ENCODE measurements at places on chromosomes 1 and 21.

DNA sequence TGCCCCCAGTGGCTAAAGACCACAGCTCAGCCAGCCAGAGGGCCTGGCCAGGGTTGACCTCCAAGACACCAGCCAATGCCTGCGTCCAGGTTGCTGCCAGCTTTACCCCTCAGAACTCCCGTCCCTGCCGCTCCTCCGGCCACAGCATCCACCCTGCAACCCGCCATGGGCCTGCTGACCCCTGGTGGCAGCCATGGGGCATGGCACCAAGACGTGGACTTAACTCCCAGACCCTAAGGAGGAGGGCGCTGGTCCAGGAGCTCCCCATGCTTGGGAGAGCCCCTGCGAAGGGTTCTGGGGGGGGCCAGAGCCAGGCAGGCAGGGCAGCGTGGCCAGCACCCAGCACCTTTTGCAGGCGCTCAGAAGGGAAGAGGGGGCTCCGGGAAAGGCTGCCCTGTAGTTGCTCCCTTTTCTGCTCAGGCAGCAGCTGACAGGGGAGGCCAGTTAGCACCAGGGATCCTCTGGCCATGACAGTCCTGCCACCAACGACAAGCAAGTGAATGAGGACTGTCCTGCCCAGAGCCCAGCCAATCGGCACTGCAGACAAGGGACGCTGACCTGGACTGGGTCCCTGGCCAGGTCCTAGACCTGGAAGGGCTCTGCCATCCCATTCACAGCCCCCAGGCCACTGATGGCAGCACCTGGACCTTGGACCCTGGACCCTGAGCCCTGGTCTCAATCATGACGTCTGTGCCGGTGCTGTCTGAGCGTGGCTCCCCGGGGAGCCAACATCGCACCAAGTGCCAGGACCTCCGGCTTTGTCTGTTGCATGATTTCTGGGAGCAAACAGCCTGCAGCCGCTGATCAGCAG, 246.2 kb downstream of the NPHP4 start:
- DNase-seq: peak; percentile 1

GRCh38 chr1:21937372-21938121, 437 bp upstream of the HSPG2 start:
- peak; percentile 59 for DNase-seq

DNA sequence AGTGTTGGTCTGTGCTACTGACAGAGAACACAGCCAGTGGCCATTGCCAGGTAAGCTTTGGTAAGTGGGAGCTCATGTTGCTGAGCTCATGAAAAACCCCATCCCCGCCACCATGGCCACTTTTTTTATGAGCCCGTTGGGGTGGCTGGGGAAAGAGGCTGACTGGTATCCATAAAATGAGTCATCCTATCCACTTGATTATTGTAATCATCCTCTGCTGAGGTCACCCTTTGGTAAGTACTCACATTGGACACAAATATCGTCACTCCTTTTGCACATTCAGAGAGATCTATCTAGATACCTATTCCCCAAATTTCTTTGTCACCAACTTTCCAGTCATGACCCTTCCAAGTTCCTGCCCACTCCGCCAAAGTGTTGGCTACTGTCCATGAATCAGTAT, 22.0 kb downstream of the SLAMF7 start:
- DNase-seq: no peak

DNA sequence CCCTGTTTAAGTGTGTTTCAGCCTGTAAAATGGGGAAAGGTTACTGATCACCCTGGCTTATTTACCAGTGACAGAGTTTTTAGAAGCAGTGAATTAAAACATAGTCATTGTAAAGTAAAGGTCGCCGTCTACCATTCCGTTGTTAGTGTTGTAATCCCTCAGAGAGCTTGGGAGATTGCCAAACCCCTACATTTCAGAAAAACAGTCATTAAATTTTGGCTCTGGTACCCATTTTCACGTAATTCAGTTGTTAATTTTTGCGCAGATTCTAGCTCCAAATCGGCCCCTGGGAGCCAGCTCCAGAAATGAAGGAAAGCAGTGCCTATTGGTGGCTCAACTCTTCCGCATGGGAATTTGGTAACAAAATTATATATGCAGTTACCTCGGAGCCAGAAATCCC, 127.7 kb upstream of the AJAP1 start:
- DNase-seq: no peak

DNA sequence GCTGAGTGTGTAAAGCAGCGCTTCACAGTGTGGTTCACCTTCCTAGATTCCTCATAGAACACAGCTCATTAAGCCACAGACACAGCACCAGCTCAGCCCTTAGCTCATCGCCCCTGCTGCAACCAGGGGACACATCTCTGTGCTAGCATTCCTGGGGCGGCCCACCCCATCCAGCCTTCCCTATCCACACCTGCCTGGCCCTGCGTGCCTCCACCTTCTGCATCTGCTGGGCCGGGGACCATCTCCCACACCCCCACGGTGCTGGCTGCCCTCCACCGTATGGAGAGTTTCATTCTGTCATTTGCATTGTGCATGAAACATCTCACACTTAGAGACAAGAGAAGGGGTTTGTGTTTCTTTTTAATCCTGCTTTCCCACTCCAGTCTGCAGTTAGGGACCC, 35.8 kb upstream of the PRSS38 start:
- DNase-seq: no peak

DNA sequence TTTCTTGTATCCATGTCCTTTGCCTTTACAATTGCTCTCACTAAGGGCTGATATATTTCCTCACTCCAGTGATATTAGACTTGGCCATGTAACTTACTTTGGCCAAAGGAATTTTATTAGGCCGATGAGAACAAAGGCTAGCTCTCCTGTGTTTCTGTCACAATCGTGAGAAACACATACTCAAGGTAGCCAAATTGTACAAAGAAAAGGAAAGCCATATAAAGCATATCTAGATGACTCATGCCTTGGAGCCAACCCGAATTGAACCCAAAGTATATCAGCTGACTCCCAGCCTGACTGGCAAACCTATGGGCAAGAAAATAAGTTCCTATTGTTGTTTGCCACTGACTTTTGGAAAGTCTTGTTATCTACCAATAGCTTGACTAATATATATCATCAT, 371.7 kb upstream of the LRRC7 start:
- DNase-seq: no peak

- no peak for DNase-seq
Observed at GRCh38 chr1:100076744-100077143, 56.0 kb downstream of the SASS6 start.

GRCh38 chr1:28718586-28719331, 18.0 kb upstream of the YTHDF2 start:
- DNase-seq: peak; percentile 10

GRCh38 chr1:41623736-41624135, 139.3 kb upstream of the EDN2 start:
- DNase-seq: no peak

- DNase-seq: no peak
Observed at GRCh38 chr1:101141376-101141775, 95.4 kb upstream of the S1PR1 start.

DNA sequence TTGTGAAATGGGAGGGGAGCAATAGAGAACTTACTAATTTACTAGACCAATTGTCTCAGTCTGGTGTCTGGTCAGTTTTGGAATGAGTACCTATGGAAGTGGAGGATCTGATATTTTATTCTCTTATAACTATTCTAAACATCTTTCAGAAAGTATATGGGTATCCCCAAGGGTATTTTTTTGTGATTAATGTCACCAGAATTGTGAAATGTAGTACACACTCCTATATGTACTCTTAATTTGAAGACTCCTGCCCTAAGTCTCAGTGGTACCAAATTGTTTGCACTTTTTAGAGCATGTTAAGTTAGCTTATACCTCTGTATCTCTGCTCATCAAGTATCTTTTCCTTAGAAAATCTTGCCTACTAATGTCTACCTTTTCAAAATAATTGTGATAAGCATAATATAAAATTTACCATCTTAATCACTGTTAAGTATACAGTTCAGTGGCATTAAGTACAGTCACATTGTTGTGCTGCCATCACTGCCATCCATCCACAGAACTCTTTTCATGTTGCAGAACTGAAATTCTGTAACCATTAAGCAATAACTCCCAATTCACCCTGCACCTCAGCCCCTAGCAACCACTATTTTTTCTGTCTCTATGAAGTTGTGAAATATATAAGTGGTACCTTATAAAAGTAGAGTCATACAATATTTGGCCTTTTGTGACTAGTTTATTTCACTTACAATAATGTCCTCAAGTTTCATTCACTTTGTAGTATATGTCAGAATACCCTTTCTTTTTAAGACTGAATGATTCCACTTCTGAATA, 40.5 kb downstream of the SLC30A7 start:
- no peak for DNase-seq

GRCh38 chr1:44945967-44946366, 40.4 kb downstream of the EIF2B3 start:
- DNase-seq: no peak

GRCh38 chr1:12001249-12001917, 17.9 kb upstream of the MIIP start:
- DNase-seq: no peak

- peak; percentile 86 for DNase-seq
Observed at GRCh38 chr1:201383647-201384405, 6.3 kb upstream of the TNNT2 start.

- DNase-seq: no peak
Observed at GRCh38 chr1:81974883-81975555, 174.3 kb downstream of the ADGRL2 start.

GRCh38 chr1:179253286-179253972, 24.0 kb upstream of the ABL2 start:
- DNase-seq: peak; percentile 22

DNA sequence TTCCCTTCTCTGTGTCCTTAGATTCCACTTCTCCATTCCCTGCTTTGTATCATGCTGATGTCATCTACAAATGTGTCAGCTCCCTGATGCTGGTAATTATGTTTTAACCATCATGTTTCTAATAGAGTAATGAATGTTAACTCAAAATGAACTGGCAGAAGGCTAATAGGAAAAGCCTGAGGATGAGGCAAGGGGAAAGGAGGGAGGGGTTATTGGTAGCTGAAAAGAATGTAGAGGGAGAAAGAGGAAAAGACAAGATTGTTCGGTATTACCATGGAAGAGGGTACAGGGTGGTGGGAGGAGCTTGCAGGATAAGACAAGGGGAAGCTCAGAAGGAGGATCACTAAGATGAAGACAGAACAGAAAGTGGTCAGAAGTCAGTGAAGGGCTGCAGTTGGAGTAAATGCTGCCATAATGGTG, 150.9 kb downstream of the ZC3H11B start:
- DNase-seq: no peak

- no peak for DNase-seq
Observed at GRCh38 chr1:61441723-61442262, 283.1 kb downstream of the TM2D1 start.

DNA sequence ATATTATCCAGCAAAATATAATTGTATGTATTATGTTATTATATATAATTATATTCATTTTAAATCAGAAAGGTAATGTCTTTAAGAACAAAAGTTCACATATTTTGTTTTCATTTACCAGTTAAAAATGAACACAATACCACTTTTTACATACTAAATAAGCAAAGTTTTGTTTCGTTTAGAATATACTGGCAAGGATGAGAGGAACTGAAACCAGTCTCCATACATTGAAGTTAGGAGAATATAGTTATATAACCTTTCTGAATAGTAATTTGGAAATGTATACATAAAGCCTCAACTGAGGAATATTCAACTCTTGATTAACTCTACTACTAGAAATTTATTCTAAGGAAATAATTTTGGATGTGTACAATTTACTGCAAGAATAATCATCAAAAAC, 110.5 kb downstream of the ZNF644 start:
- no peak for DNase-seq

DNA sequence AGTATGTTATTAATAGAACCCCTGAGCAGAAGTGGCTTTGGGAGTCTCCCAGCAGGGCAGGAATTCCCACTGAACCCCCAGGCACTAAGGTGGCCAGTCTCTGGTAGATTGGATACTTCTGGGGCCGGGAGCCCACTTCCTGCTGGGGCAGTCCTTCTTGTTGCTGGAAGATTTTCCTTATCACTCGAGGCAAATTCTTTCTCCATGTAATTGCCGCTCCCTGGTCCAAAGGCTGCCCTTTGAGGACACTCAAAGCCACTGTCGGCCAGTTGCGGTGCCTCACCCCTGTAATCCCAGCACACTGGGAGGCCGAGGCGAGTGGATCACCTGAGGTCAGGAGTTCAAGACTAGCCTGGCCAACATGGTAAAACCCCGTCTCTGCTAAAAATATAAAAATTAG, 22.6 kb upstream of the TNFRSF1B start:
- DNase-seq: no peak

- peak; percentile 96 for DNase-seq
Observed at GRCh38 chr1:243798726-243799125, 51.3 kb downstream of the AKT3 start.

DNA sequence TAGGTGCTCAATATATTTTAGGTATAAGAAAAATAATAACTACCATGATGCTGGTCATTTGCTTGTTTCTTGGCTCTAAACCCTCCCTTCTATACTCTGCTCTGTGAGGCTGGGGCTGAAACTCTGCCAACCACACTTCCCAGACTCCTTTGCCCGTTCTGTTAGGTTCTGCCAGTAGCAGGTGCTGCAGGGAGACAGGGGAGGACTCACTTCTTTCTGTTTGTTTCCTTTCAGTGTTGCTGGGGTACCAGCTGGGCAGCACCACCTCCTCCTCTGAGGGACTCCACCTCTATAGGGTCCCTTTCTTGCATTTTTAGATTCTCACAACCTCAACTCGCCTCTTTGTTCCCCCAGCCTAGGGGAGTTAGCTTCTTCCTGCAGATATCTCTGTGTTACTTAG, 17.0 kb upstream of the SH2D2A start:
- no peak for DNase-seq

- no peak for DNase-seq
Observed at GRCh38 chr1:209911746-209912145, 26.3 kb upstream of the SYT14 start.

GRCh38 chr1:86194491-86195034, 38.0 kb upstream of the COL24A1 start:
- DNase-seq: peak; percentile 27

DNA sequence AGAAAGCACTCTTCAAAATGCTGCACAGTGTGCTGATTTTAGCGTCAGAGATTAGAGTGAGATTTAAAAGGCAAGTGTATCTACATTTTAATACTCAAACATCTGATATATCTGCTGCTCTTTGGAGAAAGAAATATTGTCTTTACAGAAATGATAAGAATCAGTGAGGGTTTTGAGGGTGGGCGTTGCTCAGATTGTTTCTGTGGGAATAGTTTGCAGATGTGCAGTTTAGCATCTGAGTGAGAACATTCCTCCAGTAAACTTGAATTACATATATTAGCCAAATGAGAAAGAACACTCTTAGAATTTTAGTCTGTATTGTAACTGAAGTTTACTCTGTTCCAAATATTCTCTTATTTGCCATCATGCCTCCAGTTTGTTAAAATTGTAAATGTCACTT, 549.2 kb downstream of the NEGR1 start:
- no peak for DNase-seq

DNA sequence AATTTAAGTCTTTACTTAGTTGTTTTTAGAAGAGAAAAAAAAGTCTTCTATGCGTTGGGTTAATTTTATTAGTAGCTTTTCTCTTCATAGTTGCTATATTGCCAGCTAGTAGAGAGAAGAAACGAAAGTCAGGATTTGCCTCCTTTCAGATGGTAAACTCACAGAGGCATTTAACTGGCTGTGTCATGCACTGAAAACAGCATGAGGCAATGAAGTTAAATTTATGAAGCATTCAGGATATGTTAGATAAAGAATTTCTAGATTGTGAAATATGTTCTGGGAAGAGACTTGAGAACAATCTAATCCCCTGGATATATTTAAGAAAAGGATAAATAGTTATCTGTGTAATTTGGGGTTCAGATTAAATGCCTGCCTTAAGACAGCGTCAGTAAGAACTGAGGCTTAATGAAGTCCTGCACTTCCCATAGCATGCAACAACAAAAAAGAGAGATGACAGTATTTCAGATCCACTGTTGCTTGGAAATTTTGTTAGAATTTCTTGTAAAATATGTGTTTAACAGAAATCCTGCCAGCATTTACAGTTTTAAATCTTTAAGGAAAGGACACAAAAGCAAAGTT, 1.7 kb downstream of the ANGPTL1 start:
- peak; percentile 10 for DNase-seq

Data from HFFc6 (cell line).